ENCODE measurements at places on chromosomes 6 and 20. TPM values are rescaled to one million over a fixed set of nuclear protein-coding genes. Genes with fewer than 3 reads are reported as not detected.
A peak's percentile ranks its signal among the peaks of the same experiment; 100 is the strongest.

The RPP40 gene
- 8.7 TPM for polyA plus RNA-seq

GRCh38 chr20:39069976-39070375 is 107.8 kb downstream of the DHX35 start:
- DNase-seq, result no peak

DNA sequence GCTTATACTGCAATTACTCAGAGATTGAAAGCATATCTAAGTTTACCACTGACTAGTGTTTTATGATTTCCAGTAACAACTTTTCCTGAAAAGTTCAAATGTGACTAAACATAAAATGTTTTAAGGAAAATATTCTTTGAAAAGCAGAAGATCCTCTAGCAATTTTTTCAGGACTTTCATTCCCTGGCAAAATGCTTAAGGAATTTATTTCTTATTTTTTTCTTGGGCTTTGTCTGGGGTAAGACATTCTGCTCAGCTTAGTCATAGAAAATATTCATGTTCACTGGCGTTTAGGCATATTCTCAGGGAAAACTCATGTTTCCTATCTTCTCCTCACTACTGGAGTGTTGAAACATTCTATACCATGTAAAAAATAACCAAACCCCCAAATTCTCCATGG is 235.3 kb upstream of the CEP162 start:
- peak; percentile 65 for DNase-seq

DNA sequence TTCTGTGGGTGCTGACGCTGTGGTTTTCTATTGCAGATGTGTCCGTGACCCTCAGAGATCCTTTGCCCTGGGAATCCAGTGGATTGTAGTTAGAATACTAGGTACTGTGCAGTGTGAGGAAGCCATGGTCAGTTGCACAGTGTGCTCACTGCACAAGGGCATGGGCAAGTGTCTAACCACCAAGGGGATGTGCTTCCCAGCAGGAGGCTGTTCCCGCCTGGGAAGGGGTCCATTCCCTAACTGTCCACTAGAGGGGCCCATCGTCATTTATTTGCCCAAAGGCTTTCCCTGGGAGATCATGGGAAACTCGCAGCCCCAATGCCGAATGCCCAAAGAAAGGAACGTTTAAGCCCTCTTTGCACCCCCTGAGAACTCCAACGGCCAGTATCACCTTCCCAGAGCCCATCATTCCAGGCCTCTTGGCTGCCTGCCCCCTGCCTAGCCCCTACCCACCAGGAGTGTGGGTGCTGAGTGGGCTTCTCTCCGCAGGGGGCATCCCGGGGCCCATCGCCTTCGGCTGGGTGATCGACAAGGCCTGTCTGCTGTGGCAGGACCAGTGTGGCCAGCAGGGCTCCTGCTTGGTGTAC is 26.2 kb downstream of the SLCO4A1 start:
- DNase-seq, result no peak

- no peak for DNase-seq
These were observed 648.5 kb downstream of the RNF144B start for GRCh38 chr6:19035461-19036195.

DNA sequence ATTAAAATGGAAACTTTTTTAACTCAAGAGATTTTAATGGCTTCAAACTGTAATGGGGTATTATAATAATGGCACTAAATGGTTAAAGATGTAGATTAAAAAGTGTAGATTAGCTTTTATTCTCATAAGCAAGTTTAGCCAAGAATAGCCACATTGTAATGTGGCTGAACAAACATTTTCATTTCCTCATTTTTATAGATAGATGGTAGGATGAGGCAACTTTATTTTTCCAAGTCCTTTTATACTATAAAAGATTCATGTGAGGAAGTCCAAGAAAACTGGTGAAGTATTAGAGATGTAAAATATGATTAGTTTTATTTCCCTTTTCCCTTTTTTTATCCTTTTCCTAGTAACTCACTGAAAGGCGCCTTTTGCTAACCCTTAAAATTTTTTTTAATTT is 88.8 kb downstream of the ATRN start:
- DNase-seq, result no peak

DNA sequence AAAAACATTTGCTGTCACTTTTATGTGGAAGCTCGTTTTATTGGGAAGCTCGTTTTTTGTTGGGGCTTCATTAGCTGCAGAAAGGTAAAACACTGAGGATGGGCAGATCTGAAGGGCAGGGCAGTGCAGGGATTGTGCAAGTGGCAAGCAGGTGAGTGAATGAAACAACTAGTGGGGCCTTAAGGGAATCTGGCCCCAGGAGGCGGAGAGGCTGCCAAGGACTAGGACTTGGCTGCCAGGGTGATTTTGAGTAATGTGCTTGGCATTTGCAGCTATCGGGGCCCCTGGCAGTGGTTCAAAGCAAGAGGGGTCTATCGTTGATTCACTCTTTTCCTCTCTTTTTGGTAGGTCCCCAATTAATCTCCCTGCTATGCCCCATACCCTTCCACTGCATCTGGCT is 11.5 kb downstream of the IL22RA2 start:
- no peak for DNase-seq
